Central memory CD8-positive, alpha-beta T cell (primary cell): ENCODE measurements at places on chromosomes 6 and 20.

DNA sequence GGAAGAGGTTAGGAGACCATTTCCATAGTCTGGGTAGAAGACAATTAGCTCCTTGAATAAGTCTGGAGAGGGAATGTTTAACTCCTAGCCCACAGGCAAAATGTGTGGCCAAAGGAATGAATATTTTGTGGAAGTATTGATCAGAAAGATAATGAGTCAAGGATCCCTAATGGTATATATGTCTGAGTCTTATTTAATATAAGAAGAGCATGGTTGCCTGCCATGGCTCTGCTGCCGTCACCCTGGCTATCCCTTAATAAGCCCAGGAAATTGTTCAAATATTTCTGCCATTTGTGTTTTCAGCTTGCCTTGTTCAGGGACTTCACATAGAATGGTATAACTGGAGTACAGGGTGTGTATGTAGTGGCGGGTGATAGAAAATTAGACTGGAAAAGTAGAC, 18.1 kb upstream of the CALHM6 start:
- no peak for DNase-seq

DNA sequence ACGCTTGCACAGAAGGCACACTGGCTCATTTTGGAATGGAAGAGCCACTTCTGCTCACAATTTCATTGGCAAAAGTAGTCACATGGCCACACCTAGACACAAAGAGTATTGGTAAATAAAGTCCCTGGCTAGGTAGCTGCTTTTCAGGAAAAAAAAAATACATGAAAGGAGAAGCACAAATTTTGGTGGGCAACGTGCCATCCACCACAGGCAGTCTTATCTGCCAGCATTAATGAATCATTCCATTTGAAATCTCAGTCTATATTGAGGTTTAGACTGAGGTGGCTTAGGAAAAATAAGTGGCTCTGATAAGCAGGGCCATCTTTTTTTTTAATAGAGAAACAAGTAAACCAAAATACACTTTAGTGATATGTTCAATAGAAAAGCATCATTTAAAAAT, 44.3 kb downstream of the ADGRB3 start:
- DNase-seq: no peak

- no peak for DNase-seq
Observed at GRCh38 chr6:118296129-118296901, 251.8 kb upstream of the PLN start.

DNA sequence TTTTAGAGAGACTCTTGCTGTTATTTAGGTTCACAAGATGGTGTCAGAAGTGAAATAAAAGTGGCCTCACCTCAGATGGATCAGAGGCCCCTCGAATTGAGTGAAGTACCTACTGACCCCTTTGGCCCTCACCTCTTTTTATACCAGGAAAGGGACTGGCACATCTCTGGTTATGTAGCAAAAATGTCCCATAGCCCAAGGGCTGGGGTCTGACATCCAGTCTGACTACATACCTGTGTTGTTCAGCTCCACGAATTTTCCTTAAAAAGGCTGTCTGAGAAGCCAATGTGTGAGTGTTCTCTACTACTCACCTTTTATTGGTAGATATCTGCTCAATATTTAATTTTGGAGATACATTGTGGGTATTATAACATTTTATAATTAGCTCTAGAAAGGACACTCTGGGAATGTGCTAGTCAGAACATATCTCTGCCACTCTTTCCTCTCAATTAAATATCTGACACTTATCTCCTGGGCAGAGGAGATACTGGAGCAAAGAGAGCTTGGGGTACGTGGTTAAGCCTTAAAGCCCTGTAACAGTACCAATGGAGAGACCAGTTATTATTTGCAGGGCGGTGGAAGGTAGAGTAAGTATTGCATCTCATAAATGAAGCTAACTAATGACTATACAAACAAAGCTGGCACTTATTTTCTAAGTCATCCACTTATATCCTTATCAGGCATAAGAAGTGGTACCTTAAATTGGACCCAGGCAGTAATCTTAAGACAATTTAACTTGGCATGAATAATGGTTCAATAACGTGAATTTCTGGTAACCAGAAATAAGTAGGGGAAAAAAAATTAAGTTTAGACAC, 20.0 kb upstream of the IL22RA2 start:
- DNase-seq: no peak

- no peak for DNase-seq
Observed at GRCh38 chr20:4435225-4435624, 286.5 kb upstream of the PRND start.

- no peak for DNase-seq
Observed at GRCh38 chr6:128567029-128567428, 46.6 kb upstream of the PTPRK start.

DNA sequence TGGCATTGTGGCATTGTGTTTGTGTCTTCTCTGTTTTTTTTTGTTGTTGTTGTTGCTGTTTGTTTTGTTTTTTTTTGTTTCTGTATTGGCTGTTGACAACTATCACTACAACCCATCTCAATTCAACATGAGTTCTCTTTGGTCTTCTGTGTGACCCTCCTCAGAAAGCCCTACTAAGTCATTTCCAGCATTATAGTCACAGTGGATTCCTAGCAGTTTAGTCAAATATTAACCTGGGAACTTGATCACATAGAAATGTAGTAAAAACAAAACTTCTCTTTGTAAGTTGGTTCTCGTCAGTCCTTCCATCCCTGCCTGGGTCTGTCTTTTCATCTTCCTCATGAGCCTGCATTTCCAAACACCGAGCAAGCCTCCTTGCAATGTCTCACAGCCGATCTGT, 16.8 kb downstream of the SLC17A2 start:
- no peak for DNase-seq

GRCh38 chr6:156662025-156662445, 115.1 kb upstream of the ARID1B start:
- no peak for DNase-seq
